CD4-positive, alpha-beta T cell (primary cell): ENCODE measurements at places on chromosomes 2 and 18.

GRCh38 chr2:63888490-63889402 is 47.0 kb downstream of the UGP2 start:
- DNase-seq = no peak

DNA sequence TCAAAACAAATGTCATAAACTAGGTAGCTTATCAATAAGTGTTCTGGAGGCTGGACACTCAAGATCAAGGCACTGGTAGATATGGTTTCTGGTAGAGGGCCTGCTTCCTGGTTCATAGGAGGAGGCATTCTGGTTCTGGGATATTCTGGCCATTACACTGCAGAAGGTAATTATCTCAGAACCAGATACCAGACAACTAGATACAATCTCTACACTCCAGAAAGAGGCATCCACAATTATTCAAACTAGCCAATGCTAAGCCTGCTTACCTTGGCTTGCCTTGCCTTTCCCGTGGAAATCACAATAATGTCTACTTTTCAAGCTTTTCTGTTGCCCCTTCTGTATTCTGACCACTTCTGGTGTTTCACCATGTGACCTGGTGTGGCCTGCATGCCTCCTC is 785.2 kb upstream of the GYPC start:
- no peak for DNase-seq

DNA sequence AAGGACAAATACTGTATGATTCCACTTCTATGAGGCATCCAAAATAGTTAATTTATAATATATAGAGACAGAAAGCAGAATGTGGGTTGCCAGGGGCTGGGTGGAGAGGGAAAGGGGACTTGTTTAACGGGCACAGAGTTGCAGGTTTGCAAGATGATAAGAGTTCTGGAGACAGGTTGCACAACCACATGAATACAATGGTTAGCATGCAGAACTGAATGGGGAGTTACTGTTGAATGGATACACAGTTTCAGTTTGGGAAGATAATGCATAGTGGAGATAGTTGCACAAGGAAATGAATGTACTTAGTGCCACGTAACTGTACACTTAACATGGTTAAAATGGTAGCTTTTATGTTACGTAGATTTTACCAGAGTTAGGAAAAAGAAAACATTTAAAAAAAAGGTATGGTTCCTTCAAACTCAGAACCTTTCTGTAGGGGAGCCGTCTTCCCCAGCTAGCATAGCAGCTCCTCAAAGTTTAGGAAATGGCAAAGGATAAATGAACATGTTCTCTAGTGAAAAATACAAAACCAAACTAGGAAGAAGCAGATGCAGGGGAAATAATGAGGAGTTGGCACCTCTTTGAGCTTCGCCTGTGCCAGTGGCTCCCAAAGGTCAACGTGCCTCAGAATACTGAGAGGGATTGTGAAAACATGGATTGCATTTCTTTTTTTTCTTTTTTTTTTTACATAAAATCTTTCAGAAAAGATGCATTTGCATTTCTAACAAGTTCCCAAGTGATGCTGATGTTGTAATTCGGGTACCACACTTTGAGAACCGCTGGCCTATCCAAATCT is 95.2 kb downstream of the ZCCHC2 start:
- DNase-seq = no peak

- DNase-seq = no peak
These were observed 69.0 kb upstream of the CTAGE1 start for GRCh38 chr18:22486667-22487066.

- DNase-seq = no peak
These were observed 28.2 kb upstream of the DNMT3A start for GRCh38 chr2:25369876-25370275.

- no peak for DNase-seq
These were observed 206.0 kb downstream of the NCK2 start for GRCh38 chr2:105950521-105951383.

- DNase-seq = no peak
These were observed 117.3 kb downstream of the THADA start for GRCh38 chr2:43478412-43479086.

GRCh38 chr2:71154798-71155197 is 24.4 kb downstream of the MPHOSPH10 start:
- no peak for DNase-seq

- DNase-seq = no peak
These were observed 122.8 kb downstream of the TMEM200C start for GRCh38 chr18:5772306-5773105.

GRCh38 chr2:80288576-80288975 is 16.0 kb downstream of the LRRTM1 start:
- DNase-seq = no peak

DNA sequence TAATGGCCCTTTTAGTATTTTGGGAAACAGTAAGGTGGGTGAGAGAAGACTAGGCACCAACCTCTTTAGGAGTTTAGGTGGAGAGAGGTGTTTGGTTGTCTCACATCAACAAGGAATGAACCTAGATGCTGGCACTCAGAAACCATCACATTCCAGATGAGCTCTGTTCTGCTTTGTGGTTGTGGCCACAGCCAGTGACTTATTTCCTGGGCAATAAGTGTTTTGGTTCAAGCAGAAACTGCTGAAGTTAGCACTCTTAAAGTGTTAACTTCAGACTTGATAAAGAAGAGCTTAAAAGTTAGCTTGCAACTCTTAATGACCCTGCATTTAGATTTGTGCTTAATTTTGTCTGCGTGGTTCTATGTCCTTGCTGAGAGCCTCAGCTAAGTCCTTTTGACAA is 929.2 kb downstream of the SLC4A3 start:
- DNase-seq = no peak

DNA sequence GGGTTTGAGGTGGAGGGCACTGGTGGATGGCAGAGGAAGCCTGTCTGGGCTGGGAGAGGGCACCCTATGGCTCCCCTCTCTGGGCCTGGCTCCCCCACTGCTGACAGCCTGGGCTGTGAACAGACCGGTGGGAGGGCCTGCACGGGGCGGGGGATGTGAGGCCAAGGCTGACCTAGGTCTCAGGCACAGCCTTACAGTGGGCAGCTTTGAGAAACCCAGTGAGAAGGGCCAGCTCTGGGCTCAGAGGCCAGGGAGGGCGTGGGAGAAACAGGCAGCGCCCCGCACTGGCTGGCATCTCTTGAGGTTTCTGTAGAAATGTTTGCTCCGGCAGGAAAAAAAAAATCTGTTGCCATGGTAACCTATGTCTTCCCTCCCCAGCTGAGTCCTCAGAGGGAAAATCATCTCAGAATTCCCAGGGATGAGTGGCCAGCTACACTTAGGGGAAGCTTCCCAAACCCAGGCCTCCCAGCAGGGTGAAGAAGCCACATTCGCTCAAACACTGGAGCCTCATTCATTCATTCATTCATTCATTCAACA is 71.7 kb upstream of the TAF1B start:
- no peak for DNase-seq

- no peak for DNase-seq
These were observed 1589.1 kb upstream of the ZEB2 start for GRCh38 chr2:146108993-146109392.

DNA sequence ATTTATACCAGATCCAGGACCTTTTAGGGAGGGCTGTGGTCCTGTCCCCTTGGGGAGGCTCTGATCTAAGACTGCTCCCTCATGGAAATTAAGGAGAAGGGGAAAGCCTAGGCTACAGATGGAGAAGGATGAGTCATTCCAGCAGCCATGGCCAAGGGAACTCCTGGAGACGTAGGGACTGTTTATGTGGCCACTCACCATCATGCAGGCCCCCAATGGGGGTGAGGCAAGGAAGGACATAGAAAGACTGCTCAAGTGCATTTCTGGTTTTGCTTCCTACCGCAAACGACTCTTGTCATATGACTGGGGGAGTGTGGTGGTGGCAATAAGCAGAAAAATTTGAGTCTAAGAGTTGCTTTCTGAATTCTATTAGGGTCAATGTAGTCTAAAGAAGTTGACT is 54.0 kb upstream of the CYP1B1 start:
- DNase-seq = no peak

GRCh38 chr2:45205985-45206384 is 196.7 kb upstream of the SIX2 start:
- DNase-seq = no peak

- DNase-seq = no peak
These were observed 70.6 kb upstream of the ODC1 start for GRCh38 chr2:10518470-10519393.

DNA sequence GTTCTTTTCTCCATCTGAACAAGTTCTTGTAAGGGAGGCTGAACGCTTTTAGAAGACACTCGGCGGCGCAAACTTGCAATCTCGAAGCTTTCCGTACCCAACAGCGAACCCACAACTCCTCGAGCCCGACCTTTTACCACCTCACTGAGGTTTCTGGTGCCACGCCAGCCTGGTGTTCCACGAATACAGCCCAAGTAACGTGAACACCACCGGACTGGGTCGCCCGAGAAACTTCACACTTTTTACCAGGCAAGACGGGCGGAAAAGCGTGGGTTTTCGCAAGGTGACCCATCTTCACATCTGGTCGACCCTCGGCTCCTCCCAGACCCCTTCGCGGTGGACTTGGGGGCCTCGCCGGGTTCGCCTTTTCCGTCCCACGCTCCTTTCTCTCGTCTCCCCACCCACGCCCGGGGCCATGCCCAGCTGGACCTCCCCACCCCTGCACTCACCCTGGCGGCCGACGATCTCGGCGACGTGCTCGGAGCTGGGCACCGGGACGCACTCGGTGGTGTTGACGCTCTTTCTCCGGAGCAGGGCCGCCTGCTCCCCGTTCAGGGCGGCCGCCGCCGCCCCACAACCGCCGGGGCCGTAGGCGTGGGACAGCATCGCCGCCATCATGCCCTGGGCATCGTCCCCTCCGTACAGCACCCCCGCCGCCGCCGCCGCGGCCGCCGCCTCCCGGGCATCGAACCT is 1.2 kb downstream of the MEX3C start:
- DNase-seq = peak; percentile 38

DNA sequence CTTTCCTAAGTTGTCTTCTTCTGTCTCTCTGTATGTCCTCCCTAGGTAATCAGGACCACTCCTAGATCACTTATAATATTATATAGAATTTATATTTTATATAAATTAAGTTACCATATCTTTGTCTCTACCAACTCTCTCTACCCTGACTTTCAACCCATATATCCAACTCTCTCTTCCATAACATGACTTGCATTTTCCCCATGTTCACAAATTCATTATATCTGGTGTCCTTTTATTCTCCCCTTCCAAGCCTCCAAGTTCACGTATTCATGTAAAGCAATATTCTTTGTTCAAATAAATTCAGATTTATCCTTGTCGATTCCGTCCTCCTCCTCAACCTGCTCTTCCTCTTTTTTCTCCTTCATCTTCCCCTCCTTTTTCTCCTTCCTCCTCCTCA is 127.5 kb downstream of the XIRP2 start:
- no peak for DNase-seq

- DNase-seq = no peak
These were observed 259.2 kb downstream of the OSR1 start for GRCh38 chr2:19099181-19099580.

DNA sequence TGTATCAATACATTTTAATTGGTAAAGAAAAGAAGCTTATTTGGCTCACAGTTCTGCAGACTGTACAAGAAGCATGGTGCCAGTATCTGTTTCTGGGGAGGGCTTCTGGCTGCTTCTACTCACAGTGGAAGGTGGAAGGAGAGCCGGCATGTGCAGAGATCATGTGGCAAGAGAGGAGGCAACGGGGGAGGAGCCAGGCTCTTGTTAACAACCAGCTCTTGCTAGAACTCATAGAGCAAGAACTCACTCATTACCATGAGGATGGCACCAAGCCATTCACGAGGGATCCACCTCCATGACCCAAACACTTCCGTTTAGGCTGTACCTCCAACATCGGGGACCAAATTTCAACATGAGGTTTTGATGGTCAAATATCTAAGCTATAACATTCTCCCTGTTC is 7.5 kb downstream of the PARD6G start:
- no peak for DNase-seq

DNA sequence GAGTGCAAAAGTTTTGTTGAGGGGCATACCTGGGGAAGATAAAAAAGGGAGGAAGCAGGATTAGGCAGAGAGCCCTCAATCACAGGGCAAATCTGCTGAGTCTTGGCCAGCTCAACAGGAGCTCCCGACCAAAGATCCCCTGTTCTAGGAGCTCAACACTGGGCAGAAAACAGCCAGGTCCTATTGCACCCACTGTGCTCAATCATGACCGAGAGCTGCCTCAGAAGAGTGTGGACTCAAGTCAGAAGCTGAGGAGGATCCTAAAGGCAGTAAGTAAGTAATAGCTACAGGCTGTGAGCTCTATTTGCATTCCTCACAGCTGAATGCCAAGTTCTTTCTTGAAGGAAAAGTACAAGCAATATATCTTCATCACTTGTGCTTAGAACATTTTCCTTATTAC is 334.4 kb upstream of the NRP2 start:
- no peak for DNase-seq

DNA sequence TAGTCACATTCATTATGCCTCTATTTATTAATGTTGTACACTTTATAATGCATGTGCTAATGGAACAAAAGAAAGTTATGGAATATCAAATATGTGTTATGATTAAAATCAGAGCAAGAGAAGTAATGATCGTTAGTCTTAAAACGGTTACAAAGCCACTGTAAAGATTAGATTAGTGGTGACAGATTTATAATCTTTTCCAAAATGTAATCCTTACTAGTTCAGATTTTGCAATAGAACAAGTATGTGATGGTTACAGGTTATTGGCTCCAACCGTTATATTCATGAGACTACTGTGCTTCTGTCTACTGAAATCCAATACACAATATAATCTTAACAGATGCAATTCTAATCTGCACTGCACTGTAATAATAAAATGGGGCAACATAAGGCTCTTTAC is 180.6 kb downstream of the ZNF521 start:
- no peak for DNase-seq

DNA sequence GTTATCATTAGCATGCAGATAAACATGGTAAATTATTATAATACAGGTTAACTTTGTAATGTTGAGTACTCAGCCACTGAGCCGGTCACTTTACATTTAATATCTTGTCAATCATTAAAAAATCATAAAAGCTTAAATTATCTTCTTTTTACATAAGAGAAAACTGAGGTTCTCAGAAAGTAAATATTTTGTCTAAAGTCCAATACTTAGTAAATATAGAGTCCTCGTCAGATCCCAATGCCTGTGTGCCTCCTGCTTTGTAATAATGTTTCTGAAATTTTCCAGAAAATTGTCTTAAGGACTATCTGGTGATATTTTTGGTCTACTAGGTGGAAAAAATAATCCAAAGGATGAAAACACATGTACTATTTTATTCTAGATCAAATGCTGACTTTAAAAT is 116.3 kb upstream of the WDSUB1 start:
- DNase-seq = no peak

DNA sequence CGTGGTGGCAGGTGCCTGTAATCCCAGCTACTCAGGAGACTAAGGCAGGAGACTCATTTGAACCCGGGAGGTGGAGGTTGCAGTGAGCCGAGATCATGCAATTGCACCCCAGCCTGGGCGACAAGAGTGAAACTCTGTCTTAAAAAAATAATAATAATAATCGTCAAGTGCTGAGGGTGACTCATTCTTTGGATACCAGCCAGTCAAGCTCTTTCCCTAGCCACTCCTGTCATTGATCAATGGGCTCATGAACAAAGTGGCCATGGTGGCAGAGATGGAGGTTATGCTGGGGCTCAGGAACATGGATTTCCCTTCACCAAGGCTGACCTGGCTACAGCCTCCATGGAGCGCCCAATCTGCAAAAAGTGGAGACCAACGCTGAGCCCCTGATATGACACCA is 94.5 kb upstream of the HAAO start:
- DNase-seq = no peak
